Glutamatergic neuron (in vitro differentiated cells): ENCODE measurements at places on chromosomes 7 and 10. TPM values are rescaled to one million over a fixed set of nuclear protein-coding genes. Genes with fewer than 3 reads are reported as not detected.

Gene PTPN12
- 106 TPM for total RNA-seq

Gene STAG3
- total RNA-seq, result 1.1 TPM

Gene AKR1C8
- total RNA-seq, result not detected

Gene CALML5
- total RNA-seq, result not detected

Gene CACNB2
- total RNA-seq, result 3.2 TPM

Gene SLC29A4
- 30.5 TPM for total RNA-seq

Gene TMEM184A
- total RNA-seq, result 20.7 TPM

Gene ZCWPW1
- 1.8 TPM for total RNA-seq

Gene ZNF239
- total RNA-seq, result 4.1 TPM

Gene ADCY1
- 51.9 TPM for total RNA-seq

Gene SBDS
- 66.3 TPM for total RNA-seq

Gene TRIL
- total RNA-seq, result 1.4 TPM

Gene CCDC7
- 6.7 TPM for total RNA-seq

GRCh38 chr10:113222207-113222606 lies 272.2 kb downstream of the TCF7L2 start:
- no peak for DNase-seq

GRCh38 chr7:143415742-143416397 lies 7.2 kb upstream of the EPHA1 start:
- DNase-seq, result no peak

DNA sequence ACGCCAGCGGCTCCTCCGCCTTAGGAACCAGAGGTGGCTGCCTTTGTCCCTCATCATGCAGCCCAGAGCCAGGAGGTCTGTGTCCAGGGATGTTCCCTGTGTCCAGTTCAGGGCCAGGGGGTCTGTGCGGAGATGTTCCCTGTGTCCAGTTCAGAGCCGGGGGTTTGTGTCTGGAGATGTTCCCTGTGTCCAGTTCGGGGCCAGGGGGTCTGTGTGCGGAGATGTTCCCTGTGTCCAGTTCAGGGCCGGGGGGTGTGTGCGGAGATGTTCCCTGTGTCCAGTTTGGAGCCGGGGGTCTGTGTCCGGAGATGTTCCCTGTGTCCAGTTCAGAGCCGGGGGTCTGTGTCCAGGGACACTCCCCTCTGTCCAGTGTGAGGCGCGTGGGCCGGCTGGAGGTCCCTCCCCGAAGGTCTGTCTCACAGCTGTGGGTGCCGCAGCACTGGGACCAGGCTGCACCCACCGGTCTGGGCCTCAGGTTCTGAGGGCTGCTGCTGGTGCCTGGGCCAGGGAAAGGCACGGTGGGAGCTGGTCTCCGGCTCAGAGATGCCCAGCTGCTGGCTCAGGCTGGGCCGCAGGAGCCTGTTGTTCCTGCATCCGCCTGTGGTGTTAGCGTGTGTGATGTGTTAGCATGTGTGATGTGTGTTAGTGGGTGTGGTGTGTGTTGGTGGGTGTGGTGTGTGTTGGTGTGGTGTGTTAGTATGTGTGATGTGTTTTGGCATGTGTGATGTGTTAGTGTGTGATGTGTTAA lies 67.9 kb upstream of the CFAP46 start:
- DNase-seq, result peak; percentile 32

GRCh38 chr7:54426406-54426805 lies 115.8 kb upstream of the VSTM2A start:
- no peak for DNase-seq

DNA sequence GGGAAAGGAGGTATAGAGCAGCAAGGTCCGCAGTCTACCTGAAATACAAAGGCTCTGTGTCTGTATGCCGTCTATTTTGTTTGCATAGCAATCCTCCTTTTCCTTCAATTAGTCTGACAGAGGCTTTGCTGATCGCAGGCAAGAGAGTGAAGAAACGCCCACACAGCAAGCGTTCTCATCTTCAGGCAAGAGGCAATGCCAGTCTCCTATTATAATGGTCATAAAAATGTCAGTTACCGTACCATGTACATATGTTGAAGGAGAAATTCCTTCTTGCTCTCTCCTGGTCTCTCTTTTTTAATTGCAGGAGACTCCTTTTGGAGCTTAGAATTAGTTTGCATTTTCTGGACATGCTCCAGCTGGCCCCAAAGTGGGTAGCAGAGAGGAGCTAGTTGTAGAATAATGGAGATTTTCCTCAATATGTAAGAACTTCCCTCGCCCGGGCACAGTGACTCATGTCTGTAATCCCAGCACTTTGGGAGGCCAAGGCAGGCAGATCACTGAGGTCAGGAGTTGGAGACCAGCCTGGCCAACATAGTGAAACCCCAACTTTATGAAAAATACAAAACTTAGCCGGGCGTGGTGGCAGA lies 139.5 kb downstream of the PFKFB3 start:
- no peak for DNase-seq

DNA sequence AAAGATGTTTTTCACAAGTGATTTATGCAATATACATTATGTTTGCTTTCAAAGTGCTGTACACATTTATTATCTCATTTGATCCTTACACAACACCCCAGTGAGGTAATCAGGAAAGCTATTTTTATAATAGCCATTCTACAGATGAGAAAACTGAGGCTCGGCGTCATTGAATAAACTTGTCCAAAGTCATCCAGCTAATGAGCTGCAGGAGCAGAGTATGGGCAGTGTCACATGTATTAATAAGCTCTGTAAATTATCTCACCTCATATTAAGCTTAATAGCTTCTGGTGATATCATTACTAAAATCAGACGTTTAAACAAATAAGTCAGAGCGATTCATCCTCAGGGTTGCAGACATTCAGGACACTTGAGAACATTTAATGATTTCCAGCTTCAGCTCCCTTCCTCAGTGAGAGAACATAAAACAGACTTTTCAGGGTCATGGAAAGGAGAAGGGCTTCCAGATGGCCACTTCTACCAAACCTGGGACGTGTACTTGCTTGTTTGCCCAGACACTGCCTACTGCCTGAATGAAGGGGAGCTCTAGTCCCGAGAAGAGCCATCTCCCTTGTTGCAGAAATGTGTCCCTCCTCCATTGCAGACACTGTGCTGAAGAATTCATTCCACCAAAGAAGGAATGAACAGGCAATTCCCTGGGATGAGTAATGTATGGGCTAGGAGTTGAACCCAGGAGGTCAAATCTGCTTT lies 20.5 kb upstream of the FZD1 start:
- no peak for DNase-seq

GRCh38 chr7:142375710-142376313 lies 118.0 kb upstream of the PRSS58 start:
- peak; percentile 74 for DNase-seq

DNA sequence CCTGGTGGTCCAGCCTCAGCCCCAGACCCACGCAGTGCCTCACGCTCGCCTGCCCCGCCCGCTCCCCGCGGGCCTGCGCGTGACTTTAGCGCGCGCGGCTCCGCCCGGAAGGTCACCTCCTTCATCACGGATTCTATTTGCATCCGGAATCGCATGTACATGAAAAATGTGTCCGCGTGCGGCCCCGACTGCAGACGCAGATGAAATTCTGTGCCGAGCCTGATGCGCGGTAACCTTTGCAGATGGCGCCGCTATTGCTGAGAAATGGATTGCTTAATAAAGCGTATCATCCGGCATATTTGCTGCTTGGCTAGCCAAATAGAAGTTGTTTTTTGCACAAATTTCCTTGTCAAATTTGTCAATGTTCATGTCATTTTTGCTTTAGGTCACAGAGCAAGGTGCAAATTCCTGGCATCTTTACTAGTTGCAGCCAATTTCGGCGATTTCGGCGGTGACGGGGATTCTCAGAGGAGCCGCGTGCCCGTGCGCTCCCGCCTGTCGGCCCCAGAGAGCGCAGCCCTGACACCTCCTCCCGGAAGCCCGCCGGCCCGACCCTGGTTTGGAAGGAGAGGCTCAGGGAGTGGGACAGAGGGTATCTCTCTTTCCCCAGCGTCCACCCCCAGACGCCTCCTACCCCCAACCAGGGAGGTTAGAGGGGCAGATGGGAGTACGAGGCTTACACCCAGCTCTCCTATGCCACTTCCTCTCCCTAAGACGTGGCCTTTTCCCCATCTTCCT lies 85.9 kb upstream of the PAX2 start:
- DNase-seq, result no peak

- DNase-seq, result no peak
Measured at GRCh38 chr10:37478381-37478780, 353.0 kb downstream of the ANKRD30A start.

DNA sequence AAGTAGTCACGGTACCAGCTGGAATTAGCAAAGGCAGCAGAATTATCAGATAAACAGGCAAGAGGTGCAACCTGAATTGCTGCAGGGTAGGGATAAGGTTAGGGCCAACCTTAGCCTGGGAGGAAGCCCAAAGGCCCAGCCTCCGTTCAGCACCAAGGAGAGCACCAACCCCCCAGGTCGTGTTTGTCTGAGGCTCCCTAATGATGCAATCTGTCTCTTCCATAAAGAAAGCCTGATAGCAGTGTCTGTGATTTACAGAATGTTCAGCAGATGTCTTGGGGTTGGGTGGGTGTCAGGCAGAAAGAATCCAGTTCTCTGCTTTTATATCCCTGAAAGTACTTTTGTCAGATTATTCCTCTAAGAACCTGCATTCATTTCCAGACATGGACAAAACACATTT lies 328.4 kb upstream of the AOAH start:
- no peak for DNase-seq

- no peak for DNase-seq
Measured at GRCh38 chr7:55992346-55992745, 28.0 kb downstream of the NIPSNAP2 start.

DNA sequence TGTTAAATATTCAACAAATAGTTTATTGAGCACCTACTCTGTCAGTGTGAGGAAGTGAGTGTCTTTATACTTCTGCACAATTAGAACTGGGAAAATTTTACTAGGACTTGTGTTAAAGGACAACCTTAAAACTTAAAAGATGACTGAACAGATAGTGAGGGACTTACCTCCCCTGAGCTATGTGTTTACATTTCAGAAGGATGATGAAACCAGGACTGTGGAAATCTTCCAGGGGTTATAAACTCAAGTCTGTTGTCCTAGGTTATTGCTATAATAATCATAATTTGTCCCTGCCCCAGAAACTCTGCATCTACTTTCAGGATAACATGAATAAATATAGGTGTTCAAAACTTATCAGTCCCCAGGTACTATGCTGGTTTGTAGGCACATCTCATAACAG lies 261.0 kb upstream of the MKLN1 start:
- no peak for DNase-seq

DNA sequence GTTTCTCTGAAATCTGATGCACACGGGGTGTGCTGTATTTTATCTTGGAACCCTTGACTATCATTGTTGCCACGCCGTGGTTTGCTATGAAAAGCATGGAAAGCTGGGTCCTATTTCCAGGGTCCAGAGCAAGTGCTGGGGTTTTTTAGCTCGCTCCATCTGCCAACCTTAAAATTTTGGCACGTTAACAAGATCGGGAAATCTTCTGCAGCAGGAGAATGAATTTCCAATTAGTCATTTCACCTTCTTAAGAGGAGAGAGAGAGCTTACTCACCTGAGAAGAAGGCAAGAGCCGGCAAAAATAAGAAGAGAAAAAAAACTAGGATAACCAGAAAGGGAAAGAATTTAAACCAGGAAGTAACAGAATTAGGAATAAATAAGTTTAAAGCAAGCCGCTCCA lies 223.6 kb upstream of the CELF2 start:
- no peak for DNase-seq

- no peak for DNase-seq
Measured at GRCh38 chr7:24842449-24843241, 85.4 kb upstream of the GSDME start.

GRCh38 chr10:36087006-36088005 lies 445.2 kb upstream of the FZD8 start:
- no peak for DNase-seq

- DNase-seq, result no peak
Measured at GRCh38 chr7:36677769-36678437, 46.4 kb downstream of the AOAH start.

DNA sequence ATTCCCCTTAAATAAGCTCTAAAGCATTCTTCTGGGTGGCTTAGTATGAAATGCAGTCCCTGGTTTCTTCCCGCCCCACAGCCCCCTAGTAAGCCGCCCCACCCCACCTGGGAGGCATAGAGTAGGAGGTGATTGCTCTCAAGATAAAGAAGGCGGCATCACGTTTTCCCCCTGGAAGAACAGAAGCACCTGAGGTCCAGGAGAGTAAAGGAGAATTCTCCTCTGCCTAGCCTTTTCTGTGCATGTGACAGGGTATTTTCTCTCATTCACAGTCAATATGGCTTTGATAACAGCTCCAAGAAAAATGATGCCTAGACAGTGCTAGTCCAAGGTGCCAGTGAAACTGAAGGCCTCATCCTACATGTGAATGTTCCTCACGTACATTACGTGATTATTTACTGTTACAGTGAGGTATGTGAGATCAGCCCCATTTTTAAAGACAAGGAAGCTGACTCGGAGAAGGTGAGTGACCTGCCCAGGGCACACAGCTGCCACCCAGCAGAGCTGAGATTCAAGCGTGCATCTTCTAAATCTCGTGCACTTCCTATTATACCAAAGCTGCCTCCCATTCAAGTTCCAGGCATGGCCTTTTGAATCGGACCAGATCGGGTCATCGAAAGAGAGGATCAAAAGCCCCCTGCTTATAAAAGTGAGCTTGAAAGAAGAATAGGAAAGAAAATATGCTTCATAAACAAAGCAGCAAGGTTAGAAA lies 59.4 kb downstream of the FAM171A1 start:
- no peak for DNase-seq

DNA sequence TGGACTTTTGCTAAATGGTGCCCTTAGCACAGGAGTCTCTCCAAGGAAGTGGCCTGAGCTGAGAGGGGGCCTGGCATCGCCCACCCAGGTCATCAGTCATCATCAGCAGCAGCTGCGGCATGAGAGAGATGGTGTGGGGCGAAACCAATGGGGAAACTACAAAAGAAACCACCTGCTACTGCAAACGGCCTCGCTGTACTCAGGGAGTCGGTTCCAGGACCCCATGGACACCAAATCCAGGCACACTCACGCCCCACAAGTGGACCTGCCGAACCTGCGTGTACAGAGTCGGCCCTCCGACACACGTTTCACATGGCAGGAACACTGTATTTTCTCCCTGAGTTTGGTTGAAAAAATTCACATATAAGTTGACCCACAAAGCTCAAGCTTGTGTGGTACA lies 37.8 kb downstream of the DIP2C start:
- DNase-seq, result no peak

DNA sequence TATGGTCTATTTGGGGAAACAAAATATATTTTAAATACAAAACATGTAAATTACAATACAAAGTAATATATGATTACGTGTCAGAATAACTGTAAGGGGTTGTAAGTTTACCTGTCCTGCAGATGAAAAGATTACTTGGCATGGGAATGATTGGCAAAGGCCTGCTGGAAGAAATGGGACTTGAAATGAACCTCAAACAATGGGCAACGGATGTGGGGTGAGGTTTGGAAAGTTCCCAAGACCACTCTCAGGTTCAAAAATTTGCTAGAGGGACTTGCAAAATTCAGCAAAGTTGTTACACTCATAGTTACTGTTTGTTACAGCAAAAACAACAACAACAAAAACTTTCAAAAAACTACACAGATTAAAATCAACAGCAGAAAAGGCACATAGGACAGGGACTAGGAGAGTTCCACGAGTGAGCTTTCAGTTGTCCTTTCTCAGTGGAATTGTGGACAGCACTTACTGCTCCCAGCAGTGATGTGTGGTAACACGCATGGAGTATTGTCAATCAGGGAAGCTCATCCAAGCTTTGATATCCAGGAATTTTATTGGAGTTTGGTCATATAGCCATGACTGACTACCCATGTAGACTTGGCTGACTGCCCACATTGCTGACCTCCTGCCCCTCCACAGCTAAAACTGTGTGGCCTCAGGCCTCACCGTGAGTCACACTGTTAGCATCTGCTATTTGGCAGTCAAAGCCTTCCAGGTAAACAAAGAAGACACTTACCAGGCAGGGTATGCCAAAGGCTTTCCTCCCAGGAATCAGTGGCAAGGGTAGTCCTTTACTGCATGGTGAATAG lies 43.8 kb downstream of the EXOC6 start:
- no peak for DNase-seq
